ENCODE measurements at places on chromosomes 1 and 21.

DNA sequence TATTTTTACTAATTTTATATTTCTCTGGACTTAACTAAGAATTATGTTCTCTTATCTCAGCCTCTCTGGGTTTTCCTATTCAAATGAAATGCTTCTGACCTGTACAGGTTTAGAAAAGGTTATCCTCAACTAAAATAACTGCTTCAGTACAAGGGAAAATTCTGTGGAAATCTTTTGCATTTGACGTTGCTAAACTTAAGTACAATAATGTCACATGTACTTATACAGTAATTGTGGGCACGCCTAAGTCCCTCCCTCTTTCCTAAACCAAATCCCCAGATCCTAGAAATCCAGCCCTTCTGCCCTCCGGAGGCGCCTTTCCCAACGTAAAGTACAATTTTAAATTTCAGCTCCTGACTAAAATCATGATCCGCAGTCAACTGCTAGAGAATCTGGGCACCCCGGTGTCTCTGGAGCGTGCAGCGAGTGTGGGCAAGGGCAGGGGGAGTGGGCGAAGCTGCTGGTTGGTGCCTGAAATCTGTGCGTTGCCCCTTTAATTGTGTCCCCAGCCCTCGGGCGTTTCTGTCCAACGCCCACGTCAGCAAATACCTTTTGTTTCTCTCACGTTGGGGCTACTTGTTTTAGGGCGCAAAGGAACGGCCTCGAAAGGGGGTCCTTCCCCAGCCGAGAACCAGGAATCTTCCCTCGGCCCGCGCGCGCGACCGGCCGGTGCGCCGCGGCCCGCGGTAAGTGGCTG, at the start of gene ZBTB8A:
ZBTB8A (plus strand) TSS at position 541 of the 697 bp plus-strand sequence. CDS start 53,505 bp downstream, outside the sequence.
- no peaks in the 10 kb centered on the region for H3K27me3 ChIP-seq
- H3K36me3 ChIP-seq = no peaks in the 10 kb centered on the region
- DNase-seq = no peak

GRCh38 chr1:6271554-6271953, 10.7 kb upstream of the GPR153 start:
- no peak overlapping the region for H3K4me3 ChIP-seq
- H3K4me1 ChIP-seq = peaks cover 12% of the 10 kb centered on the region
- no peak for DNase-seq
- H3K27ac ChIP-seq = no peak overlapping the region
- H3K36me3 ChIP-seq = no peaks in the 10 kb centered on the region

- H3K4me1 ChIP-seq = no peaks in the 10 kb centered on the region
- H3K4me3 ChIP-seq = no peak overlapping the region
- H3K36me3 ChIP-seq = no peaks in the 10 kb centered on the region
- no peak overlapping the region for H3K27ac ChIP-seq
These were observed 195.0 kb upstream of the OLFM3 start for GRCh38 chr1:102191723-102192122.

DNA sequence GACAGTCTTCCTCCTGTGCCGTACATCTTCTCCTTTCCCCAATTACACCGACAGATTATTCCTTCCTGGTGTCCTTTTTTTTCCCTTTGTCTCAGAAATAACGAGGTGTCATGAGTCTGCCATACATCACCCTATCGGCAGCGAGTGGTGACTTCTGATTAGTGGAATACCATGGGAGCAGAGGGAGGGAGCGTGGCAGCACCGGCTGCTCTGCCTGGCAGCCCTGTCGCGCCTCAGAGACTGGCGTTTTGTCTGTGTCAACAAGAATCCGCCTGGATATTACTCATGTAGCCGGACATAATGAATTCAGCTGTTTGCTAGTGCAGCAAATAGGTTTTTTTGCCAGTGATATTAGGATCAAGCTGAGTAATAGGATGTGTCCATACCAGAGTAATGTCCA, 51.8 kb downstream of the UTP25 start:
- H3K4me3 ChIP-seq = no peak overlapping the region
- no peak for DNase-seq
- H3K4me1 ChIP-seq = no peaks in the 10 kb centered on the region
- no peak overlapping the region for H3K27ac ChIP-seq

- no peak overlapping the region for H3K4me3 ChIP-seq
- no peaks in the 10 kb centered on the region for H3K27me3 ChIP-seq
- no peaks in the 10 kb centered on the region for H3K36me3 ChIP-seq
- DNase-seq = no peak
- no peak overlapping the region for H3K27ac ChIP-seq
These were observed 22.6 kb upstream of the SAMD13 start for GRCh38 chr1:84278905-84279304.

- no peak for DNase-seq
- no peaks in the 10 kb centered on the region for H3K36me3 ChIP-seq
- H3K4me1 ChIP-seq = peaks cover 18% of the 10 kb centered on the region
- H3K4me3 ChIP-seq = no peak overlapping the region
These were observed 141.0 kb downstream of the TNFSF18 start for GRCh38 chr1:172909606-172910326.

DNA sequence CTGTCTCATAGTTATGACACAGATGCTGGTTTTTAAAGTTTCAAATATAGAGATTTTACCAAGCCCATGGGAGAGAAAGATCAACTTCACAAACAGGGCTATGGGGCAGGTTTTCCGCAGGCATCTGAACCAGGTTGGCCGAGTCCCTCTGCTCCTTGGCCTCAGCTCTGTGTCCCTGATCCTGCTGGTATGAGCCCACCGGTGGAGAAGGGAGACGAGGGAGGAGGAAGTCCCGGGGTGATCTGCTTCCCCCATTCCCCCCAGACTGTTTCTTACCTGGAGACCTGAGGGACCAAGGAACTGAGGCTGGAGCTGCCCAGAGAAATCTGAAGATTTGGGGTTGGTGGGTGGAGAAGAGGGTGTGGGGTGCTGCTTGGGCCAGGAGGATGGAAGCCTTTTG, 28.9 kb upstream of the BTG2 start:
- H3K27ac ChIP-seq = peak overlapping the region; percentile 94
- no peaks in the 10 kb centered on the region for H3K36me3 ChIP-seq
- peaks cover 95% of the 10 kb centered on the region for H3K4me1 ChIP-seq
- H3K27me3 ChIP-seq = no peaks in the 10 kb centered on the region
- no peak for DNase-seq

DNA sequence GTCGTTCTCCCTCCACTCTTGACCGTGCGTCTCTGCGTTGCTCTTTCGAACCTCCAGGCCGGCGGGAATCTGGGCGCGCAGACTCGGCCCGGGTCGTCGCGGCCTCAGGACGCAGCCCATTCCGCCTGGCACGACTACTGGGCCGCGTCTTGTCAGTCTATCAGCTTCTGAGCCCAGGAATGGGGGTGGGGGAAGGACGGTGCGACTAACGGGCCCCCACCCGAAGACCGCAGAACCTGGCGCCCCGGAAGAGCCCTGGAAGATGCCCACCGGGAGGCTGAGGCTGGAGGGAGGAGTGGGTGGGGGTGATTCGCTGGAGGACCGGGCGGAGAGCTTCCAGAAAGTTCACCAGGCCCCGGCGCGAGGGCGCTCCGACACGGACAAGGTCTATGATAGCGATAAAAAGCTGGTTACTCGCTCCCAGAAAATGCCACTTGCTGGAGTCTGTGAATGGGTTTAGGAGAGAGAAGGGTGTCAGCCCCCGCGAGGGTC, 1.7 kb upstream of the DMRTA2 start:
- H3K27ac ChIP-seq = no peak overlapping the region
- DNase-seq = no peak
- H3K36me3 ChIP-seq = no peaks in the 10 kb centered on the region
- H3K4me3 ChIP-seq = peak overlapping the region; percentile 52

DNA sequence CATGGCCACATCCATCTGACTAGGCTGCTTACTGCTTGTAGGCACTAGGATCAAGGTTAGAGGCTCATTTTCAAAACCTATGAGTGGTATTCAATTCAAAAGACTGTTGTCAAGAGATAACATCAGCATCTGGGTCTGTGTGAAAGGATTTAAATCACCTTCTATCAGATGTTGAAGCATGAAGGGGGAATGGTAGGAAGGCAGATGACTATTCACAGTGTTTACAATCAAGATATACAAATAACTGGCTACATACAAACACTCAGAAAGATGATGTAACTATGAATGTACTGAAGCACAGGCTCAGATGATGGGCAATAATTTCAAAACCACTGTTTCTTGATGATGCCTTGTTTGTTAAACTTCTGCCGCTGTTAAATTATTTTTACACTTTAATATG, 249.2 kb downstream of the SLC45A1 start:
- DNase-seq = no peak
- H3K4me1 ChIP-seq = peaks cover 41% of the 10 kb centered on the region
- H3K27ac ChIP-seq = no peak overlapping the region
- no peaks in the 10 kb centered on the region for H3K27me3 ChIP-seq

GRCh38 chr1:39003794-39004193, 12.7 kb downstream of the AKIRIN1 start:
- peaks cover 100% of the 10 kb centered on the region for H3K36me3 ChIP-seq
- DNase-seq = no peak
- no peak overlapping the region for H3K4me3 ChIP-seq
- H3K27me3 ChIP-seq = no peaks in the 10 kb centered on the region
- no peak overlapping the region for H3K27ac ChIP-seq
- peaks cover 2% of the 10 kb centered on the region for H3K4me1 ChIP-seq

GRCh38 chr1:55064861-55065263, 25.5 kb downstream of the PCSK9 start:
- peak overlapping the region; percentile 77 for H3K27ac ChIP-seq
- peaks cover 50% of the 10 kb centered on the region for H3K4me1 ChIP-seq

DNA sequence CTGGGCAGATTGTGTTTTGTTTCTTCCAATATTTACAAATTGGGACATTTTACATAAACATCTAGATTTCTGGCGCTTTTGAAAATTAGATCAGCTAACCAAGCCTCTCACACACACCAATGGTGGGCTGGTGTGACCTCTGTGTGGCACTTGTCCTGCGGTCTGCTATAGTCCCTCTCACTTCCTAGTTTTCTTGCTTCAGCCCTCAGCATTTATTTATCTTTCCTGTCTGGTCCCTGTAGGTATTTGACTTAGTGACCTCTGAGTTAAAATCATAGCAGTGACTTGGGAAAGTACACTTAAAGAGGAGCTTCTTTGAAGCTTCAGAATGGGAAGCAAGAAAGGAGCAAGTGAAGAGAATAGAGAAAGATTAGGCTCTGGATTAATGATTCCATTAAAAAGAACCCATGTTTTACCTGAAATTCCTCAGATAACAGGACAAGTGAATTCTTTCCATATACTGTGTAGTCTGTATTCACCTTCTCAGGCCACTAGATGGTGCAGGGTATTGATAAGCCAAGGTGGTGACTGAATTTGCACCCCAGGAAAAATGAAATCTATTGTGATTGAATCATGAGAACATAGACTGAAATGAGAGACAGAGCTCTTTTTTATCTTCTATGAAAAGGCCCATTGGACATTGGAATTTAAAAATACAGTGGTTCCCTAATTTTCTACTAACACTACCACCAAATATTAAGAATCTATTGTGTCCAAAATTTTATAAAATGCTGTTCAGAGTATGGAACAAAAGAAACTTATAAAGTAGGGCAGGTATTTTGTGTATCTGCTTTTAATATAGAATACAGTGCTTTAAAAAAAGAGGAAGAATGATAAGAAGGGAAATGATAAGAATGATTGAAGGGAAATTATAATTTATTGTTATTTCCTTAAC, 7.1 kb upstream of the DIPK1A start:
- no peak for DNase-seq
- H3K27ac ChIP-seq = no peak overlapping the region
- H3K4me1 ChIP-seq = no peaks in the 10 kb centered on the region
- no peak overlapping the region for H3K4me3 ChIP-seq
- no peaks in the 10 kb centered on the region for H3K27me3 ChIP-seq

DNA sequence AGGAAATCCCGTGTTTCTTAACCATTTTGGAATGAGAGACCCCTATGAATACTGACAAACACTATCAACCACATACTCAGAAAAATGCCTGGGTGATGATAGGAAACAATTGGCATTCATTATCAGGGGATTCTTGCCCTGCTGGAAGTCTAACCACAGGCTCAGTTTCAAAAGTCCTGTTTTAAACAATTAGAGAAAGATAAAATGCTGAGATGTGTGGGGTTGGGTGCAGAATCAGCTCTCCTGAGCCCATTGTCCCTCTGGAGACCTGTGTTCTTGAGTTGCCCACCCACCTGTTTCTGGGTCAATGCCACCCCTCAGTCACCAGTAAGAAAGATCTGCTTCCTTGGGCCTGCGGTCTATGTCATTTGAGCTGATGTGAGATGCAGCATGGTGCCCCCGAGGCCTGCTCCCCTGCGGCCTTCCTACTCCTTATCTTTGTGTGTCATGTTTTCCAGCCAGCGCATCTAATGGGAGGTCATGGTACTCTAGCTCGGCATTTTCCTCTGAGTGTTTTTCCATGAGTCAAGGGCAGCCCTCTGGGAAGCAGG, 130.3 kb upstream of the PLXNA2 start:
- H3K27ac ChIP-seq = no peak overlapping the region
- H3K27me3 ChIP-seq = no peaks in the 10 kb centered on the region
- no peaks in the 10 kb centered on the region for H3K4me1 ChIP-seq

DNA sequence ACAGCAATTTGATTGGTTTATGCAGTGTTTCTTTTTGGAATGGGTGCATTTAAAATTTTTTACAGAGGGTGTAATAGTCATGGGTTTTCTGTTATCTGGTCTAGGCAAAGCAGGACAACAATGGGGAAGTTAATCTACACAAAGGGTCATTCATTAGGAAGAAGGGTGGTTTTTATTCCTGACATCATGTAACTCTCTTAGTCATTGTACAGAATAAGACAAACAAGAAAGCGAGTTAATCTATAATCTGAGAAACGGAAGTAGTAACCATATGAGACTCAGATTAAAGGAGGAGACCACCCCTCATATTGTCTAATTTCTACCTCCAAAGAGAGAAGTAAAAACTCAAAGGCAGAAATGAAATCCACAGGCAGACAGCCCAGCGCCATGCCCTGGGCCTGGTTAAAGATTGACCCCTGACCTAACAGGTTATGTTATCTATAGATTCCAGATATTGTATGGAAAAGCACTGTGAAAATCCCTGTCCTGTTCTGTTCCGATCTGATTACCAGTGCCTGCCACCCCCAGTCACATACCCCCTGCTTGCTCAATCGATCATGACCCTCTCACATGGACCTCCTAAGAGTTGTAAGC, 10.5 kb upstream of the IFI6 start:
- no peak for DNase-seq
- H3K36me3 ChIP-seq = no peaks in the 10 kb centered on the region
- H3K27me3 ChIP-seq = no peaks in the 10 kb centered on the region
- H3K4me1 ChIP-seq = no peaks in the 10 kb centered on the region
- no peak overlapping the region for H3K4me3 ChIP-seq
- no peak overlapping the region for H3K27ac ChIP-seq

DNA sequence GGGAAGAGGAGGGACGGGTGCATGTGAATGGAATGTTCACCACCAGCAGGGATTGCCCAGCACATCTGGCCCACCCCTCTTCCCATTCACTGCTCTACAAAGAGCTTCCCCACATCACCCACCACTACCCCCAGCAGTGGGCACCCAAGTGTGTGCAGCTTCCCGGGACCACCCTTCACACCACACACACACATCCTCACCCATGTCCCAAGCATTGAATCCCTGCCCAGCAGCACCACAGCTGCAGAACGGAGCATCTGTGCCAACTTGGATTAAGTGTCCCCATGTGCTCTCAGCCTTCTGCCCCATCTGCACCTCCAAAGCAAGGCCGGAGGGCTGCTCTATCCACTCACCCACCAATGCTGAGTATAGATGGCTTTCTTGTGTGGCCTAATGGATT, 141.4 kb downstream of the PSMG1 start:
- no peak for DNase-seq
- H3K27ac ChIP-seq = peak overlapping the region; percentile 4
- peaks cover 7% of the 10 kb centered on the region for H3K4me1 ChIP-seq

Data from esophagus muscularis mucosa (tissue), 4 donors.